ENCODE measurements at places on chromosomes 4 and X. TPM values are rescaled to one million over a fixed set of nuclear protein-coding genes. Genes with fewer than 3 reads are reported as not detected.

The CT83 gene
- not detected for total RNA-seq

The VCX2 gene
- not detected for total RNA-seq

The KLB gene
- 9.0 TPM for total RNA-seq

The CFP gene
- total RNA-seq, result 40.6 TPM

The ZC4H2 gene
- total RNA-seq, result 4.2 TPM

The HTRA3 gene
- total RNA-seq, result 5.2 TPM

DNA sequence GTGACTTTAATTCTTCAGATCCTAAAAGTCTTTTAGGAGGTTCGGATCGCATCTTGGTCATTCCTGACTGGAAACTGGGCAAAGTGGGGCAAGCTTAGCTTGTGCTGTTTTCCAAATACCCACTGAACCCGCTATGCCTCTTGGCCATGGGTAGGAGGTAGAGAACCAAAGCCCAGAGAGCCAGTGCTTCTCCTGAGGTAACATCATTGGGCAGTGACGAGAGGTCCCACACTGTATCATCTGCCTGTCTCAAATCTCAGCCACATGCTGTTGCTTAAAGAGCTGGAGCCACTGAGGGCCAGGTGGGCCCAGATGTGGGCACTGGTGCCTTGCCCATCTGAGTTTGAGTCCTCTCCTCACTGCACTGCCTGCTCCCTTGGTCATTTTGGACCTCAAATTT, 68.2 kb downstream of the SLC2A9 start:
- H3K36me3 ChIP-seq, result no peaks in the 10 kb centered on the region
- H3K27ac ChIP-seq, result no peak overlapping the region
- no peaks in the 10 kb centered on the region for H3K4me1 ChIP-seq
- DNase-seq, result no peak

GRCh38 chr4:114132830-114133229, 153.4 kb upstream of the ARSJ start:
- H3K36me3 ChIP-seq, result no peaks in the 10 kb centered on the region
- DNase-seq, result no peak
- no peaks in the 10 kb centered on the region for H3K4me1 ChIP-seq

GRCh38 chr4:163554870-163555465, 60.5 kb downstream of the TMA16 start:
- no peaks in the 10 kb centered on the region for H3K36me3 ChIP-seq
- H3K27me3 ChIP-seq, result no peaks in the 10 kb centered on the region
- peaks cover 19% of the 10 kb centered on the region for H3K4me1 ChIP-seq
- no peak for DNase-seq

- H3K27me3 ChIP-seq, result no peaks in the 10 kb centered on the region
- no peak overlapping the region for H3K27ac ChIP-seq
- no peak overlapping the region for H3K4me3 ChIP-seq
- no peak for DNase-seq
These were observed 36.9 kb upstream of the CHIC1 start for GRCh38 chrX:73525928-73526690.

DNA sequence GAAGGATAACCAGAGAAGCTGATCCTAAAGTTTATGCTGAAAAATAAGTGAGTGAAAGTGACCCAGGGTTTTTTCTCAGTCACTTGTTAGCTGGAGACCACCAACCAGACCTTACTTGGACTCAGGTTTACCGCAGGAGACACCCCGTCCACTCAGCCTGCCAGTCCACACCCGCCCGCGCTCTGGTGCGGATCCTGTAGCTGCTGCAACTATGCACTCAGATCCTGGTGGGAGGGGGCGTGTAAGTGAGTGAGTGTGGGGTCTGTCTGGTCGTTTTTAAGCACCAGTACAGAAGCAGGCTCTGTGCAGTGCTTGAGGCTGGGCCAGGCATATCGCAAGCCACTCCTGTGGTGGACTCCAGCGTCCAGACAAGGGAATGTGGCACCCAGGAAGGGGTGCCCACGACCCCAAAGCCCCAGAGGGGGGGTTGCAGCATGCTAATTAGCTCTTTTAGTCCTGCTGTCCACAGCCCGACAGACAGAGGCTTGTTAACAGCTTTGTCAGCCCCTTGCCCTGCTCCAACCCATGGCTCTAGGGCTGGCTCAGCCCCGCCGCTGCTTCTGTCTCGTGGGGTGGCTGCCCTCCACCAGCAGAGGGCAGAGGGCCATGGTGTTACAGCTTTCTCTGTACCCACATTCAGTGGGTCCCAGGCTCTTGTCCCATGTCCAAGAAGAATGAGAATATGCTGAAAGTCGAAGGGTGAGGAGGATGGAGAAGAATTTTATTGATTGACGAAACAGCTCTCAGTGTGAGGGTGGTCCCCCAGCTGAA, 40.4 kb upstream of the PPP1R2C start:
- H3K4me1 ChIP-seq, result no peaks in the 10 kb centered on the region
- no peak overlapping the region for H3K27ac ChIP-seq

DNA sequence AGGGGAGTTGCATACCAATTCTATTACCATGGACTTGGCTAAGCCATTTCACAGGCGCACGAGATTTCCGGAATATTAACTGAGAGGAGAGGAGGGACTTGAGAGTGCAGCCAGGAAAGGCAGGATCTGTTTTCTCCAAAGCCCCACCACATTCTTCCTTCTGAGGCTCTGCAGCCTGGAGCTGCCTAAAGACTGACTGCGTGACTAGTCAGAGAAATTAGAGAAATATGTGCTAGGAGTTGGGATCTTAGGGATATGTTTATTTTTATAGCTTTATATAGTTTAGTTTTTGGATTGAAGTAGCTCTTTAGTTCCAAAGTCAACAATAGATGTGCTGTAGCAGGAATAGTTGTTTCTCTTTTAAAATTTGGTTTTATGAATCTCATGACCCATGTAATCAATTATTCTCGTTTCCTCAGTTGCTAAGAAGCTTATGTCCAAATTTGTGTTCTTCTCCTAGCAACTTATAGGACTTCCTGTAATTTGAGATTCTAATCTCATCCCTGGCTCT, 300.1 kb upstream of the DDX53 start:
- H3K36me3 ChIP-seq, result no peaks in the 10 kb centered on the region
- H3K27ac ChIP-seq, result no peak overlapping the region
- no peaks in the 10 kb centered on the region for H3K4me1 ChIP-seq
- no peak overlapping the region for H3K4me3 ChIP-seq
- DNase-seq, result no peak
- no peaks in the 10 kb centered on the region for H3K27me3 ChIP-seq

GRCh38 chr4:37728064-37728463, 41.9 kb upstream of the RELL1 start:
- no peaks in the 10 kb centered on the region for H3K4me1 ChIP-seq
- no peak for DNase-seq
- H3K36me3 ChIP-seq, result no peaks in the 10 kb centered on the region

- H3K27me3 ChIP-seq, result no peaks in the 10 kb centered on the region
- H3K4me1 ChIP-seq, result no peaks in the 10 kb centered on the region
- DNase-seq, result no peak
- no peak overlapping the region for H3K27ac ChIP-seq
These were observed 90.4 kb upstream of the VEGFC start for GRCh38 chr4:176883108-176883550.

DNA sequence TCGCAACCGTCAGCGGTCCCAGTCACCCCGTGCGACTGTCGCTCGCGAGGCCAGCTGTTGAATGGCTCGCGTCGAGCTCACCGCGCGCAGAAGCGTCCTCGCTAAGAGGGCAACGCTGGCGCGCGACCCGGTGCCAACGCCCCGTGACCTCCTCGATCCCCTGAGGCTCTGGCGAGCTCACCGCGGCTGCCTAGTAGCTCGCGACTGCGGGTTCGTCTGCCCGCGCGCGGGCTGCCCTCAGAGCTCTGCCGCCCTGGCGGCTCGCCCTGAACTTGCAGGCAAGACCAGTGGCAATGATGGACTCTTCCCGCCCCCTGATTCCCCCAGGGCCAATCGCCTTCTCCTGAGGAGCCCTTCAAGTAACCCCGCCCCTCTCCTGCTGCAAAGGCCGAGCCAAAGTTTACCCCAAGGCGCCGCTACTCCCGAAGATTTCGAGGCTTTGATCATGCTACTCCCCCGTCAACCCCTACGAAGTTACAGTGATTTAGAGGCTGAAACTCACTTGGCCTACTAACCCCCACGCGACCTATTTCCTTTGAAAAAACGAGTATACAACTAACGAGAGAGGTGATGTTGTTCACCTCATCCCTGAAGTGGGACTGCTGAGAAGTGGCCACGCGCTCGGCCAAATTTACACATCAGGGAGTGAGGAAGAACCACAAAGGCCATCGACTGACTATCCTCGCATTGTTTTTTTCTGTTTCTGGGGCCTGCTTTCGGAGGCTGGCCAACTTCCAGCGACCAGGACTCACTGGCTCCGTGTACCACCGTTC, 37.5 kb downstream of the PGRMC1 start:
- peak; percentile 76 for DNase-seq
- H3K36me3 ChIP-seq, result no peaks in the 10 kb centered on the region
- H3K4me3 ChIP-seq, result peak overlapping the region; percentile 12
- H3K27ac ChIP-seq, result no peak overlapping the region
- no peaks in the 10 kb centered on the region for H3K4me1 ChIP-seq
- H3K27me3 ChIP-seq, result no peaks in the 10 kb centered on the region

GRCh38 chrX:150365051-150365989, 2.2 kb downstream of the MAMLD1 start:
- peaks cover 3% of the 10 kb centered on the region for H3K4me1 ChIP-seq
- DNase-seq, result peak; percentile 93
- peak overlapping the region; percentile 82 for H3K27ac ChIP-seq

DNA sequence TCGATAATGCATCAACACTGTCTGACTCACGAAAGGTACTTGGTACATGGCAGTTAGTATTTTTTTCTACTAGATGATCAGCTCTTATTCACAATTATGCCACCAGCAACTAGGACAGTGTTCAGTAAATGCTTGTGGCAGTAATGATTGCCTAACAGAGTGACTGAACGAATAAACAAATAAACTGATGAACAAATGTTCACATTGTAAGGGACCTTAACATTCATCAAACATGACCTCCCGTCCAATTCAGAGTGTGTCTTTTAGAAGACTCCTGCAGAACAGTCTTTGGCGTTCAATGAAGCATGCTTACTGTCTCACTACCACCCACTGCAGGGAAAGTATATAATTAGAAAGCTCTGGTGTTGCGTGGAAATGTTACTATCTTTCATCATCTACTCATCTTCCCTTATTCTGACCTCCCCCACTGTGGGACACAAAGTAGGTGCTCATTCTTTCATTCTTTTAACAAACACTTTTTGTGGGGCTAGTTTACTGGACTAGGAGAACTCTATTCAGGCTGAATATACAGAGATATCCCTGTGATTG, 319.3 kb downstream of the RAB28 start:
- DNase-seq, result no peak
- no peaks in the 10 kb centered on the region for H3K27me3 ChIP-seq
- H3K36me3 ChIP-seq, result no peaks in the 10 kb centered on the region
- H3K4me1 ChIP-seq, result no peaks in the 10 kb centered on the region

- DNase-seq, result no peak
- H3K4me1 ChIP-seq, result no peaks in the 10 kb centered on the region
- no peak overlapping the region for H3K4me3 ChIP-seq
These were observed 53.4 kb upstream of the PITX2 start for GRCh38 chr4:110676241-110676640.
